ENCODE measurements at places on chromosomes 1 and 21.

DNA sequence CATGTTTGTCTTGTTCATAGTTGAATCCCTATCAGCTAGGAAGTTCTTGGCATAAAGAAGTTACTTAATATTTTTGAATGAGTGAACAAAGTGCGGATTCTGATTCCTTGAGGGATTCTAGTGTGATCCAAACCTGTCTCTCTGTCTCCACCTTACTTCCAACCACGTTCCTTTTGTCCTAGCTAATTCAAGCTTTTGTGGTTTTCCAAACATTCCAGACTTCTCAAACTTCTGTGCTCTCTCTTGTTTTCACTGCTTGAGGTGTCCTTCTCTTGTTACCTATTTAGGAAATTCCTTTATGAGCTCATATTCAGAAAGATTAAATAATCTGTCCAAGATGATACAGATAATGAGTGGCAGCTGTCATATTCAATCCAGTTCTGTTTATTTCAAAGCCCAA, 353.2 kb downstream of the PTBP2 start:
- no peak for DNase-seq

DNA sequence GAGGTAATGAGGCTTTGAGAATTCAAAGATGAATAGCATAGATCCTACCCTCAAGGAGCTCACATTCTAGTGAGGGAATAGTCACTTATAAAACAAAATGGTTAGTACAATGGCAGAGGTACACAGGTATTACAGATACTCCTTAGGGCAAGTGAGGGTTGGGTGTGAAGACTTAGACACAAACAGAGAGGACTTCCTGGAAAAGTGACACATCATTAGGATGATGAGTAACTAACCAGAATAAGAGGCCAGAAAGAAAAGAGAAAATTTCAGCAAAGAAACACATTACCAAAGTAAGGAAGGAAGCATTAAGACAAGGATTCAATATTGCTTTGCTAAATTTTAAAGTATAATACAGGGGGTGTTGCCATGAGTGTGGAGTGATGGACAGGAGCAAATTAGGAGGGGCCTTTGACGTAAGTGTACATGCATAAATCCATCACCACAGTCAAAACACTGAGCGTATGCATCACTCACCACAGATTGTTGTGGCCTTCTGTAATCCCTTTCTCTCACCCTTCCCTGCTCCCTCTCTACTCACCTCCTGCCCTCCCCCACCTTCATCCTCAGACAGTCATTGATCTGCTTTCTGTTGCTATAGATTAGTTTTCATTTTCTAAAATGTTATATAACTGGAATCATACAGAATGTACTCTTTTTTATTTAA, 7.9 kb downstream of the CD53 start:
- DNase-seq: no peak

DNA sequence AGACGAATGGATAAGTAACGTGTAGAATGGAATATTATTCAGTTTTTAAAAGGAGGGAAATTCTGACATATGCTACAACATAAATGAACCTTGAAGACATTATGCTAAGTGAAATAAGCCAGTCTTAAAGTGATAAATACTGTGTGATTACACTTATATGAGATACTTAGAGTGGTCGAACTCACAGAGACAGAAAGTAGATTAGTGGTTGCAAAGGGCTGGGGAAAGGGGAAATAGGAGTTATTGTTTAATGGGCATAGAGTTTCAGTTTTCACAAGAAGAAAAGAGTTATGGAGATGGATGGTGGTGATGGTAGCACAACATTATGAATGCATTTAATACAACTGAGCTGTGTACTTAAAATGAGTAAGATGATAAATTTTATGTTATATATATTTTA, 14.7 kb upstream of the AHCYL1 start:
- DNase-seq: no peak

DNA sequence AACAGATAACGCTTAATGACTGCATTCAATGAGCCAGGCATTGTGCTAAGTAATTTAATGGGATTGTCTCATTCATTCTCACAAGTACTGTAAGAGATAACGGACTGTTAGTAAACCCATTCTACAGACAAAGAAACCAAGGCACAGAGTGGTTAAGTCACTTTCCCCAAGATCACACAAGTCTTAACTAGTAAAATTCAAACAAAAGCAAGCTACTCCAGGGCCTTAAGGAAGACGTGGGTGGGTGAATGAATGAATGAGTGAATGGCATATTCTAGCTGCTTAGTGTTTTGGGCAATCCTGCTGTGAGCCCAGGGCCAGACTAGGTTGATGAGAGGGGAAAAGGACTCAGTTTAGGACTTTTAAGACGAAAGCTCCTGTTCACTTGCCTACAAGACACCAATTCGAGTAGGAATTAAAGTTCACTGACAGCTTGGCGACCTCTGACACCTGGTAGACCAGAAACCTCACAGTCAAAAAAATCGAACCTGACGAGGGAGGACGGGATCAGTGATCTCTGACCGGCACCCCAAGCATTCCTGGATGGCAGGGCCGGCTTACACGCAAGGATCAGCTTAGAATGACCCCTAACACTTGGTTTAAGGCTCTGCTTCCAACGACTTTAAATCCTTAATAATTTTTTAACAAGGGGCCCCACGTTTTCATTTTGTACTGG, 557 bp downstream of the EMC1 start:
- DNase-seq: no peak

DNA sequence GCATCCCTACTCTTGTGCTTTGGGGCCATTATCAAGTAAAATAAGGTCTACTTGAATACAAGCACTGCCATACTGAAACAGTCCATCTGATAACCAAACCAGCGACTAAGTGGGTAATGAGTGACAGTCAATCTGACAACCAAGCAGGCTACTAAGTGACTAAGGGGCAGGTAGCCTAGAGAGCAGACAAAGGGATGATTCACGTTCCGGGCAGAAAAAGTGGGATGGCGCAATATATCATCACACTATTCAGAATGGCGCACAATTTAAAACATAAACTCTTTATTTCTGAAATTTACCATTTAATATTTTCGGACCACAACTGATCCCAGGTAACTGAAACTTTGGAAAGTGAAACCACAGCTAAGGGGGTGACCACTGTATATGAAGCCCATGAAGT, 17.7 kb downstream of the NGF start:
- no peak for DNase-seq

GRCh38 chr1:234307726-234308125, 65.5 kb upstream of the COA6 start:
- DNase-seq: no peak

DNA sequence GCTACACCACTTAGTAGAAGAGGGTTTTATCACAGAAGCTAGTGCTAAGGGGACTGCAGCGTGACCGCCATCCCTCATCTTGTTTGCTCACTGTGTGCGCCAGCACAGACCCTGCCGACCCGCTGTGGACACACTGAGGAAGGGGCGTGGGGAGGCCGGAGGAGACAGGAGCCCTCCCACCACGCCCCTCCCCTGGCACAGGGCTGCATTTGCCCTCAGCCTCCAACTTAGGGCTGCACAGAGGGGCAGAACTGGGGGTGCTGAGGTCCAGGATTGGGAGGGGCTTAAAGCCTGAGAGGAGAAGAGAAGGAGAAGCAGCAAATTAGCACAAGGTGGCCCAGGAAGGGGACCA, 37.2 kb downstream of the RRP1 start:
- no peak for DNase-seq

- DNase-seq: no peak
Observed at GRCh38 chr1:37692834-37693175, 489 bp downstream of the CDCA8 start.

DNA sequence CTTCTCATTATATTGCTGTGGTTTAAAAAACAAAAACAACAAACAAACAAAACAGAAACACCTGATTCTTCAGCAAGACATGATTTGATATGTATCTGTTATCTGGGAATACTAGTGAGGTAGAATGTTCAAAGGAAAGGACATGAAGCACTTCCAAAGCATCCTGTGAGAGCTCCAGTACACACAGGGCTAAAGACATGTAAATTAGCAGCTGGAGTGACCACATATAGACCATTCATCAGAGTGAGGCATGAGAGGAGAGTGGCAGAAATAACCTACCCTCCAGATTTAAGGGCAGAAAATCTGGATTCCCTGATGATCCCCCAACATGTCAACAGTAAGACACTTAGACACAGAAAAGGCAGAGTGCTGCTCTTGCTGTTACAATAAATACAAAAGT, 260.5 kb upstream of the CHRM3 start:
- no peak for DNase-seq

- no peak for DNase-seq
Observed at GRCh38 chr1:236113324-236114032, 28.9 kb upstream of the GPR137B start.

GRCh38 chr1:183744132-183744913, 60.6 kb upstream of the RGL1 start:
- DNase-seq: no peak

DNA sequence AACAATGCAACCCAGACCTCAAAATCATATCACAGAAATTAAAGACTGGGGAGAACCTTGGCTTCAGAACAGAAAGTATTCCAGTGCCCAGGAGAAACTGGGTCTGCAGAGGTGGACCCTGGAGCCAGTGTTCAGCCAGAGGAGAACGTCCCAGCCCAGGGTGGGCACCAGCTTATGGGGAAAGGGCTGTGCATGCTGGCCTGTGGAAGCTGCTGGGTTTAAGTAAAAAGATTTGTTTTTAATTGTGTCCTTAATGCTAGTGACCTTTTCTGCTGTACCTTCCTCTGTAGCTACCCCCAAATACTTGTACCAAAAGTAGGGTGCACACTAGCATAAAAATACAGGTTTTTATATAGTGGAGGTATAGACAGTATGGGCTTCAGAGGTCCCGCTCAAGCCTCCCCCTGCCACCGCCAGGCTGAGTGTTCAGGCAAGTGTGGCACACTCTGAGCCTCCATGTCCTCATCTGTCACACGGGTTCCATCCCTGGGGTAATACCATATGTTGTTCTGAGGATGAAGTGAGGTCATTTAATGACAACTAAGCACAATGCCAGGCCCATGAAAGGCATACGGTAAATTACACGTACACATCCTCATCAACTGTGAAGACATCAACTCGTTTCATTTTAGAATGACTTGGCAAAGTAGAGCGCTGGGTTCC, 47.0 kb downstream of the SLC37A1 start:
- DNase-seq: no peak

GRCh38 chr1:33577663-33578062, 105.2 kb downstream of the ZSCAN20 start:
- no peak for DNase-seq

DNA sequence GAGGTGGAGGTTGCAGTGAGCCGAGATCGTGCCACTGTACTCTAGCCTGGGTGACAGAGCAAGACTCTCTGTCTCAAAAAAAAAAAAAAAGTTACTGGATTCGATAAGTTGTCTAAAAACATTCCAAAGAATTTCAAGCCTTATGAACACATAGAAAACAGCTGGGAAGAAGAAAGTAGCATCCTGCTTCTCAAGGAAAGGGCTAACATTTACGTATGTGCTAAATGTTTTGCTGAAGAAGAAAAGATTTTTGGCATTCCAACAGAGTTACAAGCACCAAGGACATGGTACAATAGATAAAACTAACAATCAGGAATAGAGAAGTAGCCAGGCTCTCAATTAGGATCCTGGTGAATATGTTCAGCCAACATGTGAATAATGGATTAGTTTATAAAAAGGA, 69.8 kb downstream of the HFM1 start:
- DNase-seq: no peak

GRCh38 chr1:118487091-118487490, 302.1 kb upstream of the SPAG17 start:
- no peak for DNase-seq

DNA sequence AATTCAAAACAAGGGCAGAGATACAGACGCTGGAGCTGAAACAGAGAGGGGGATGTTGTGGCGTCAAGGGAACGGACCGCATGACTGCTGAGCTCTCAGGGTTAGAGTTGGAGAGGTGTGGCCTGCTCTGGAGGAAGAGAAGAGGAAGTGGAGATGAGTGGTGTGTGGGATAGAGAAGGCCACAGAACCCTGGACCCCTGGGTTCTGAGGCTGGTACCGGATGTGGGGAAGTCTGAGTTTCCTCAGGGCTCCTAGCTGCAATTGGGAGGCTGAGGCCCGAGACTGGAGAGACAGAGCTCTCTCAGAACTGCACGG, 1.8 kb downstream of the BCAN start:
- no peak for DNase-seq

DNA sequence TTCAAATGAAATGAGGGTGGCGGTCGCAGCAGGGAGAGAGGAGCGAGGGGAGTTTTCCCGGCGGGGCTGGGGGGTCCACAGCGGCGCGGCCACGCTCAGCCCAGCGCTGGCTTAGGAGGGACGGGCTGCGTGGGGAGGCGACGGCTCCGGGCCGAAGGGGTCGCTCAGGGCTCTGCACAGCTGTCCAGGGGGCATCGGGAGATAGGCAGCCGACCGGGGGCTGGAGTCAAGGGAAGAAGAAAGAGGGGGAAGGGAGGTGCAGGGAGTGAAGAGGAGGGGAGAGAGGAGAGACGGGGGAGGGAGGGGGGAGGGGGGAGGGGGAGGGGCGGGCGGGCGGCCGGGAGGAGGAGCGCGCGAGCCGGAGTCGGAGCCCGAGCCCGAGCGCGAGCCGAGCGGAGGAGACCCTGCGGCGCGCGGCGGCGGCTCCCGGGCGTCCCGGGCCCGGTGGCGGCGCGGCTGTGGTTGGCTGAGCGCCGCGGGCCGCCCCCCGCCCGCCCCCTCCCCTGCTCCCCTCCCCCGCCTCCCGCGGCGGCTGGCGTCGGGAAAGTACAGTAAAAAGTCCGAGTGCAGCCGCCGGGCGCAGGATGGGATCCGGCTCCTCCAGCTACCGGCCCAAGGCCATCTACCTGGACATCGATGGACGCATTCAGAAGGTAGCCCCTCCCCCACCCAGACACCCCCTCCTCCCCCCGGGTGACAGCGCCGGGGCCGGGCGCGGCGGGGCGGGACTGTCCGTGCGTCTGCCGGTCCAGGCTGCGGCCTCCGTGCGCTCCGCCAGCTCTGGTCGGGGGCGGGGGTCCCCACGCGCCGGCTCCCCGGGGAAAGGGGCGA, at the start of gene PDE9A:
TSS of gene PDE9A (plus strand) at position 391 of the 831 bp plus-strand sequence. CDS start at position 585, 194 bp downstream.
- DNase-seq: no peak

DNA sequence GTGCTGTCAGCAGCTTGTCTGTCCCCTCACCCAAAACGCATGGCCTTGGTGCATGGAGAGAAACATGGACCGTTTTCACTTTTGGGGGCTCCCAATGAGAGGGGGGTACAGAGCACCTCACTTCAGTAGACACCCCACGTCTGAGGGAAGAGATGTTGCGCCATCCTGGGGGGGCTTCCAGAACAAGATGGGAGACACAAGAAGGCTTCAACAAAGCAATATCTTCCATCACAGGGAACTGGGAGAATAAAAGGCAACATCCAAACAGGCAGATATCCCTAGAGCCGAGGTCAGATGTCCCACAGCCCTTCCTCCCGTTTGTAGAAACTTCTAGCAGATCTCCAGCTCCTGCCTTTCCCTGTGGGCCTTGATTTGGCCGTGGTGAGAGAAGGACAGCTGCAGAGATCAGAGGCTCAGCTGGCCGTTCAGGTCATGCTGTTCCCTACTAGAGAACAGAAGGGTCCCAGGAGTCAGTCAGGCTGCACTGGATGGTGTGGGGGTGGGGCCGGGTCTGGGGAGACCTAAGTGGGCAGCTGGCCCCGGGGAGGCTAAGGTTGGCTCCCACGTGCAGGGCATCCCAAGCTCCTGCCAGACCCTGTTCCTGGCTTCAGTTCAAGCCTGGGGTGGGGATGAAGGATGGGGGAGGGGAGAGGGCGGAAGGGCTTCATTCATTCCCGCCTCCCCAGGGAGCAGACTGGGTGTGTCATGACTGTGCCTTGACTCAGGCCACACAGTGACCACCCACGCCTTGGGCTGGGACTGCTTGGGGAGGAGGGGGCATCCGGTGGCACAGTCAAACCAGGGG, 4.4 kb downstream of the PLOD1 start:
- DNase-seq: no peak

GRCh38 chr21:39251326-39251725, 62.1 kb downstream of the BRWD1 start:
- peak; percentile 6 for DNase-seq

Data from SK-N-MC (cell line).